ENCODE measurements at places on chromosomes 3 and 15. TPM values are rescaled to one million over a fixed set of nuclear protein-coding genes. Genes with fewer than 3 reads are reported as not detected.

The FRMD5 gene
- total RNA-seq: 0.27 TPM

The FAM81A gene
- total RNA-seq: 0.71 TPM

The C3orf20 gene
- not detected for total RNA-seq

The SHF gene
- 15.1 TPM for total RNA-seq

The SEC22A gene
- total RNA-seq: 25.3 TPM

The VWA5B2 gene
- total RNA-seq: not detected

DNA sequence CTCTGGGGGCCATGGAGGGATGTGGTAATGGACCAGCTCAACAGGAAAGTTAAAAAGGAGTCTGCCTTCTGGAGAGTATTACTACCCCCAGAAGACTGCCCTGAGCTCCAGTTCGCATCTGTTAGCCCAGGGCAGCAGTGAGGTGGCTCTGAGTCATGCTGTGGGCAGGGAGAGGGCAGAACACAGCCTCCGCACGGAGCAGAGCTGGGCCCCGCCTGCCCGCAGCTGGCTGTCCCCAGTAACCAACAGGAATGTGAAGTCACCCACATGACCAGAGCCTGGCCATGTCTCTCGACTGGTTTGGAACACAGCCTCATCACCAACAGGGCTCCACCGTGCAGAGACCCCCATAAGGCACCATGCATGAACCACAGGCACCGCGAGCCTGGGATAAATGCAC lies 62.1 kb downstream of the CYFIP1 start:
- DNase-seq: no peak

DNA sequence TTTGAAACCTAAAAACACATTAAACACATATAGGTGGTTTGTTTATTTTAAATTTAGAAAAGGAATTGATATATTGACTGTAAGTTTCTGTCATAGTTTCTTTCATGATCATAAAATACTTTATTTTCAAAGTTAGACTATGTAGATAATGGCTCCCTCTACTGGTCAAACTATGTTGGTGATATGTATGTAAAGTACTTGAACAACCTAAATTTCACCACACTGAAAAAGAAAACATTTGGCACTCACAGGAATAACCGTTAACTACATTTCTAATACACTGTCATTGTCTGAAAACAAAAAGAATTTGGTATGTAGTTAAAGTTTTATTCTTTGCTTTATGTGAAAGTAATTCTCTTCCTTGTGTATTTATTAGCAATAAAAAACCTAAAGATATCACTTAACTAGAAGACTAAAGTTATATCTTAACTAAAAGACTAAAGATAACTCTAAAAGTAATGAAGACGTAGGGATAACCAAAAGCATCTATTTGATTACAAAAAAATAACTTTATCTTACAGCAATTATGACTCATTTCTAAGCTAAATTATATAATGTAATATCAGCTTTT lies 427.5 kb downstream of the VGLL3 start:
- no peak for DNase-seq

DNA sequence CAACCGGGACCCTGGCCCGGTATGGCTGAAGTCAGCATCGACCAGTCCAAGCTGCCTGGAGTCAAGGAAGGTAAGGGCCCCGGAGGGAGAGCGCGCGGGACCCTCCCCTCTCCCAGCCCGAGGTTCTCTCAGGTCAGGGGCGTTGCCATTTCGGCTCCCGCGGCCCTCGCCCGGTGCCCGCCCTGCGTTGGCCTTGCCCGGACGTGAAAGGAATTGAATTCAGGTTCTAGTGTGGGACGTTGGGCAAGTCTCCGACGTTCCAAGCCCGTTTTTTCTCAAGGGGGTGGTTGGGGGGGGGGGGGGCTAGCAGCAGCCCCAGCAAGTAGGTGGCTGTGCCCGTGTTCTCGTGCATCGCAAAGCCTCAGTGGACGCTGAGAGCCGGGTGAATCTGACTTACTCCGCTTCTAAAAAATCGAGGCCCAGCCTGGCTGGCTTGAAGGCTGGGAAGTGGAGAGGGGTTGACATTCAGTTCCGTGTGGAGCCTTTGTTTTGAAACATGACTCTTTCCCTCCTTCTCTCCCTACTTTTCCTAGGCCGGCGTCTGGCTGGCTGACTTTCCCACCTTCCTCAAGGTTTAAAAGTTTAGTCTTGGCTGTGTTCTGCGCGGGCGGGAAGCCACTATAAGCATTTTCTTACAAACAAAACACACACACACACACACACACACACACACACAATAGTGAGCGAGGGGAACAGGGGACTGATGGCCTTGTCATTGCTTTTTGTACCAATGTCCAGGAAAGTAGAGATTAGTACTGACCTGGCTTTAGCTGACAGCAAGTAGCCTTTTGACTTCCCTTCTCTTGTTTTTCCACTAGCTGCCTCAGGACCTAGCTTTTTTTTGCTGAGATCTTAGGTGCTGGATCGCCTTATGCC lies at the start of gene UTS2B:
Gene UTS2B (minus strand): TSS at position 873 of the 876 bp plus-strand sequence. CDS start 48,337 bp downstream, outside the sequence.
- DNase-seq: no peak

- DNase-seq: no peak
These were observed 9.4 kb downstream of the SLC51B start for GRCh38 chr15:65054333-65055200.

DNA sequence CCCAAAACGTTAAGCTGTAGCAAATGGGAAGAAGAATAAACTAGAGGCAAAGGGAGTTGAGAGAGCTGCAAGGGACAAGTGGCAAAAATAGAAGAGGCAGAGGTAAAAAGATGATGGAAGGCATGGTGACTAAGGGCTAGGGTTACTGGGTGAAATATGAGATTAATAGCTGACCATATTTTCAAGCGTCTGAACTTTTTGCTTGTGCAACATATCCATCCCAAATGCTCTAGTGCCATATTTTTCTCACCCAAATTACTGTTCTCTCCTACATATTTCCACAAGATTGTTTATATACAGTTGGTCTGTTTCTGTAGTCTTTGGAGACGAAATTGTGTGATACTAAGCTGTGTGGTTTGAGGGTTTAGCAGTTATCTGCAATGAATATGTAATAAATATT lies 145.5 kb downstream of the GMNC start:
- DNase-seq: no peak

DNA sequence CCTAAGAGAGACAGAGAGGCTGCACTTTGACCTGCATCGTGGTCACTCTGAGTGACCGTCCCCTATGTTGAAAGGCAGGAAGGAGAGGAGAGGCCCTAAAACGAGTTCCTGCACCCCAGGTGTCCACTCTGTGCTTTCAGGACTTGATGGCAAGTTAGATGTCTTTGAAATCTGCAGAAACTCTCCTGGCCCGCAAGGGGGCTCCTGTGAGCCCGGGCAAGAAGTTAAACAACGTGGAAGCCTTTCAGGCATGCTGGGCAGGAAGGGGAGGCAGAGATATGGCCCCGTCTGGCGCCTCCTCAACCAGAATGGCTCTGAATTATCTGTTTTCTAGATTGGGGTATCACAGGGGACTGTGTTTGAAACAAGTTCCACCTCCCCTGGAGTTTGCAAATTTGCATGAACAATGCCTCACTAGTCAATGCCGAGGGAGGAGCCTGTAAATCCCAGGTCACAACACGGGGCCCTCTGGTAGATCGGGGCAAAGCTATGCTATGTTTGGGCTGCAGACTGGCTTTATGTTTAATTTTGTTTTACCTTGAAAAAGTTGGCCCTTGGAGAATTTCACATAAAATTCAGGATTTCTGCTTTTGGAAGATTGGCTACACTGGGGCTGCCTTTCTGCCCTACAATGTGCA lies 9.8 kb downstream of the CTXND1 start:
- DNase-seq: no peak

DNA sequence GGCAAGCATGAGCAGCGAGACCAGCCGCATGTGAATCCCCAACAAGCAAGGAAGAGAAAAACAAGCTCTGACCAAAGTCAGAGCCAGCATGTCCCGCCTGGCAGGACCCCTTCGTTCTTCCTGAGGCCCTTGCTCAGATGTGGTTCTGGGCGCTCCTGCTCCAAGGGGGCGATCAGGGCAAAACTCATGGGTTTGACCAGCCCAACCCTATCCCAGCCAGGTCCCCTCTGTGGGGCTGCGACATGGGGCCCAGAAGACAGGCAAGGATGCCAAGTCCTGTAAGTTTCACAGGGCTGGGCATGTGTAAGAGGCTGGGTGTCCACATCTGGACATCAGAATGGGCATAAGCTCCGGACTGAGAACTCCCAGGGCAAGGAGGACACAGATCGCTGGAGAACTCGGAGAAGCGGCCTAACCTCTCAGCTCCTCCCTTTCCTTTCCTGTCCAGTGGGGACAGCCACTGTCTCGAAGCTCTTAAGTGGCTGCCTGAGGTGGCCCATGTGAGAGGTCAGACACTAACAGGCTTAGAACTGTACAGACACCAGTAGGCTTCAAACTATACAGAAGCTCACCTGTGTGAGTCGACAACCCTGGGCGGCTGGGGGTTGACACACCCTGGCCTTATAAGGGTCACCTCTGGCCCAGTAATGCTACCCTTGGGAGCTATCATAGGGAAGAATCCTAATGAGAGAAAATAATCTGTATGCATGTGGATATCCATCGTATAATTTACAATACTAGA lies 48.9 kb downstream of the XXYLT1 start:
- no peak for DNase-seq

- DNase-seq: no peak
These were observed 309.6 kb upstream of the TLE3 start for GRCh38 chr15:70407336-70407670.

GRCh38 chr3:37709946-37710640 lies 151.6 kb upstream of the CTDSPL start:
- DNase-seq: no peak

DNA sequence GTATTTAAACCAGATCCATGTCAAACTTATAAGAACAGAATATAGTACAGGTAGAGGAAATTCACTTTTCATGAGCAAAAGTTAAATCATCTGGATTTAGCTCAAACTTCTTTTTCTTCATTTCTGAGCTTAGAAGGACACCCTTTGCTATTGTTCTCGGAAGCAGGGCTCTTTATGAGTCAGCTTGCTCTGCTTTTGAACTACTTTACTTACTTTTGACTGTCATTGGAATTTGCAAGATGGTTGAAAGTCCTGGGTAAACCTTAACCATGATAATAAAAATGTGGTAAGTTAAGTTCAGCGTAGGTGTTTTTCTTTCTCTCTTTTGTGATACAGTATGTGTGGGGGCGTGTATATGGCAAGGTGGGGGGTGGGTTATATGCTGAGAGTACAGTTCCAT lies 312.7 kb upstream of the DPH6 start:
- no peak for DNase-seq

All from thoracic aorta (tissue), 2 donors.